ENCODE measurements at places on chromosomes 2 and 18.

DNA sequence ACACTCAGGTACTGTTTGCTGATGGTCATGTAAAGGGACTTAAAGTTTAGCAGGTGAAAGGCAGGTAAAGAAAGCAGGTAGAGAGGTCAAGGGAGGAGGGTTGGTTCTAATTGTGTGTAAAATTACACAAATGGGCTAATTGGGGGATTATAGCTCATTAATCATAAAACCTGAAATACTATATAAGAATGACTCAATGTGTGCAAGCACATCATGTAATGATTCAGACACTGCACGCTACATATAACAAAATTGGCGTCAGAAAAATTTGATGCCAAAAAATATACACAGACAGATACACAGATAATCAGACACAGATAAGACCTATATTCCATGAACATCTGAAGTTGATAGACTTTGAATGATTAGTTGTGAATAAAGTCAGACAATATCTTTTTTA is 120.7 kb upstream of the LMAN1 start:
- DNase-seq, result no peak

- DNase-seq, result no peak
Observed at GRCh38 chr18:24063121-24063731, 48.7 kb downstream of the TTC39C start.

DNA sequence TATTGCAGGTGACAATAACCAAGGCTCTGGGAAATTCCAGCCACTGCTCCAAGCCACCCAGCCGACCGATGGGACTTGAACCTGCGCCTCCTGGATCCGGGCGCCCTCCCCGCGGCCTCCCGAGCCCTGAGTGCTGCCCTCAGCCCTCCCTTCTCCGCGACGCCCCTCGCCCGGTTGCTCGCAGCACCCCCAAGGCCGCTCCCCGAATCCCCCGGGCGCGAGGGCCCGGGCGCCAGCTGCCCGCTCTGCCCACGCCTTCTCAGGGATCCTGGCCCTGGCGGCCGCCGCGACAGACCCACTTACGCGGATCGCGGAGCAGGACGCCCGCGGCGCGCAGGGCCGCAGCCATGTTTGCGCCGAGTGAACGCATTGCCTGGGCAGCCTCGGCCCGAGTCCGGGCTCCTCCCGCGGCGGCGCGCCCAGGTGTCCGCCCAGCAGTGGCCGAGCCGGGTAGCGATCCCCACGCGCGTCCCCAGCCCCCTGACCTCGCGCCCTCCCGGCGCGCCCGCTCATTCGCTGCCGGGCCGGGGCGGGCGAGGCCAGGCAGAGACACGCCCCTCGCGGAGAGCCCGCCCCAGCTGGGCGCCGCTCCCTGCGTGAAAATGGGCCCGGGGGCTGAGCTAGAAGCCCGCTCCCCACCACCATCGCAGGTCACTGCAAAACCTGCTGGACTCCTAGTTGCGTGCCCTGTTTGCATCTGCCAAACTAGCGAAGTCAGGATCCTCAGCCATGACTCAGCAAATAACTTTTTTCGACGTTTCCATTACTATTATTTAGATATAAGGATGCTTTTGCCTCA is at the start of gene FECH:
TSS of gene FECH (minus strand) at position 452 of the 799 bp plus-strand sequence. CDS start at position 370, 82 bp downstream.
- DNase-seq, result peak; percentile 93

DNA sequence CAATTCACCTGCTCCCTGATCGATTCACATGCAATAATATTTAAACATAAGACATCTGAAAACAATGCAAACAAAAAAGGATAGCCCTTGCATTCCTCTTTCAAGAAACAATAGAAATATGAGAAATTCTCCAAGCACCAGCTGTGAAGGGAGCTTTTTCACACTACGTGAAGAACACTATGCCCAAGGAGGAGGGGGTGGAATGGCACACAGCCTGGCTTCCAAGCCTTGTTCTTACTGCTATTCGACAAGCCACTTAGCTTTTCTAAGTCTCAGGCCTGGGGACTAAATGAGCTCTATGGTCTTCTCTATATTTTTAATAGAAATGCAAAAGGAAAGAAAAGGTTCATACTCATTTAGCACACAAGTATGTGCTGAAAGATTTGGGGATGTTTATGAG is 92.2 kb upstream of the CHRNA1 start:
- no peak for DNase-seq

DNA sequence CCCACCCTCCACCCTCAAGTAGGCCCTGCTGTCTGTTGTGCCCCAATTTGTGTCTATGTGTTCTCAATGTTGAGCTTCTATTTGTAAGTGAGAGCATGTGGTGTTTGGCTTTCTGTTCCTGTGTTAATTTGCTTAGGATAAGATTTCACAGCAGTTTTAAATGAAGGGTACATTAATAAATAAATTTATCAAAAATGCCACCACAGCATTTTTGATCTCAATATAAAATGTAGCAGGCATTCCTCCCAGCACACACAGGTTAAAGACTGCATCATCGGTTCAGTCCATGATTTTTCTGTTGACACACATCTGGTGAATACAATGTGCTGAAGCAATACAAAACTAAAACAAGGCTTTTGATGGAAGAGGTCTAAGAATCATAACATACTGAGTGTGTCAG is 412.0 kb upstream of the LYPD1 start:
- no peak for DNase-seq

DNA sequence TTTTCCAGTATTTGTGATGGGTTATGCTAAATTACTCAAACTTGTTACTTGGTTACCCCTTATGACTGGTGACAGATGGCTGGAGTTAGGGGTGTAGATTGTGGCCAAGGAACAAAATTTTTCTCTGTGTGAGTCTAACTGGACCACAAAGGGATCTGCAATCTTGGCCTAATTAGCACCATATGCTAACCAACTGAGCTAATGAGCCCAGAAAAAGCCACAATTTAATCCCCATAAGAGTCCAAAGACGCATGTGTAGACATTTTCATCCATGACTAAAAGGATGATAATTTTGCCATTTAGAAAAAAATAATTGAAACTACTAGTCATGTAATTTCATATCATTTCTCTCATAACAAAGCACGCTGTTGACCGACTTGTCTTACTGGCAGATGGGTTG is 151.2 kb downstream of the ABCA12 start:
- DNase-seq, result no peak

GRCh38 chr2:16462958-16463357 is 202.7 kb downstream of the CYRIA start:
- DNase-seq, result no peak

DNA sequence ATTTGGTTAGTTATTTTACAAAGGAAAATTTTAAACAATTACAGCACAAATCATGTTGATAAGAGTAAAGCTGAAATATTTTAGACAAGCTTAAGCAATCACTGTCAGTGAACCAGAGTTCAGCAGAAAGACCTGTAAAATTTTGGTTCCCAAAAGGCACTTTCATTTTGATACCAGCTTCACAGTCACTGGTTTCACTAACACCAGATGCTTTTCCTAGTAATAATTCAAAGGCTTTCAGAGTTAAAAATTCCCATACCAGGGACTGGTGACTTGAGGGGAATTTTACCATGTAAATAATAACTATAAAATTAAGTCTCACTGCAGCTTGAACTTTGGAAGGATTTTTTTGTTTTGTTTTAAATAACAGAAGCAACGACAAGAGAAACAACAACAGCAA is 102.3 kb upstream of the CD302 start:
- no peak for DNase-seq

DNA sequence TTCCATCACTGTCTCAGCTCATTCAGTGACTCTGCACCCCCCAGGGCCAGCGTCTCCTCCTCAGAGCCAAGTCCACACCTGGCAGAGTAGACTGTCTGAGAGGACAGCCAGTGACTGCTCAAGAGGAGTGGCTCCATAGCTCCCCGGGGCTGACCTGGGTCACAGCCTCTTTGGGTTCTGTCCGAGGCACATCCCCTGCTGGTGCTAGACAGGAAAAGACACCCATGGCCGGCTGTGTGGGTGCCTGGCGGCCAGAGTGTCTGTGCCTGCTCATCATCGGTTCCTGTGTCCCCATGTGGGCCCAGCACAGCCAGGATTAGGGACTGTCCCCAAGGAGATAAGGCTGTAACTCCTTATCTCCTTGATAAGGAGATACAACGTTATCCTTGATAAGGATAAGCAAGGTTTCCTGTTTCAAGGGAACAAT is 3.5 kb upstream of the CROCC2 start:
- no peak for DNase-seq

DNA sequence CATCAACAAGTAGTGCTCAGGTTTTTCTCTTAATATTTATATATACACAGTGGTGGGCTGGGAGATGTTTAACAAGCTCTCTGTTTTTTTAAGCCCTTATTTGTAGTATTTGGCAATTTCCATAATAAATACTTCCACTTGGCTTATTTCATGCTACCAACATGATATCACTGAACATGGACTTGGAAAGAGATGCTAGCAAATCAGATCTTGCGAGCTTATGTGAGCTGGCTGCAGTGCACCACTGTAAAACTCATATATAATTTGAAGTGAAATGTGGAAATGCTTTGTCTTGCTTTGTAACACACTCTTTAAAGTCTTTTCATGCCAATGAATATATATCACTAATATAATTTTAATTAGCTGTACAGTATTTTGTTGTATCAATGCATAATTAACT is 155.7 kb downstream of the ALK start:
- DNase-seq, result no peak

- DNase-seq, result no peak
Observed at GRCh38 chr18:23661735-23662308, 889 bp downstream of the ANKRD29 start.

GRCh38 chr18:148841-149240 is 9.5 kb upstream of the USP14 start:
- no peak for DNase-seq

- no peak for DNase-seq
Observed at GRCh38 chr2:171800639-171801038, 93.4 kb downstream of the SLC25A12 start.

DNA sequence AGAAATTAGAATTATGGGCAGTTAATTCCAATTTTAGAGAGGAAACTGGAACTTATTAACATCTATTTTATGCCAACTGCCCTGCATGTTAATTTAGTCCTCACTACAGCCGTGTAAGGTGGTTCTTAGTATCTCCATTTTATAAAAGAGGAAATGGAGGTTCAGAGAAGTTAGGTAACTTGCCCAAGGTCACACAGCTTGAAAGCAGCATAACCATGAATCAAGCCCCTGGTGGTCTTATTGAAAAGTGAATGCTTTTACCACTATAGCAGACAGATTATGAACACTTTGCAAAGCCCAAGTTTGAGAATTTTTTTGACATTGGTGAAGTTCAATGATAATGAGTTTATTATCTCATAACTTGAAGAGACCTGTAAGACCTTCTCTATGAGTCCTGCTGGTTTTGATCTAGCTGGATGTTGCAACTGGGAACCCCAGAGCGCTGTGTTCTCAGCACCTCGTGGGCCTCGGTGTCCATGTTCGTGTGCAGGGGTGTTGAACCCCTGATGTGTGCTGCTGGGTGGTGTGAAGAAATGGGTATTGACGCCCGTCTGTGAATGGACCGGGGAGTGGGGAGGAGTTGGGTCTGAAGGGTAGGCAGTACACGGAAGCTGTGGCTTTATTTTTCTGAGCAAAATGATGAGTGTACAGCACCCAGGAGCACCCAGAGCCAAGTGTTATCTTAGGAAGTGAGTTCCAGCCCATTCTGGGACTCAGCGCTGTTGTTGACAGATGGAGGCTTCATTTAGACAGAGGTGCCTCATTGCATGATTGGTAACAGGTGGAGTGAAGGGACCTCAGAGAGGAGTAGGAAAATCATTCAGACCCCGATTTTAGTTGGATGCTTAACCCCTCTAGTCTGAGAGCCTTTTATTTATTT is 9.7 kb downstream of the GREB1 start:
- DNase-seq, result no peak

- DNase-seq, result no peak
Observed at GRCh38 chr18:10514601-10515000, 11.2 kb upstream of the NAPG start.

GRCh38 chr2:105734762-105735538 is 9.8 kb upstream of the NCK2 start:
- DNase-seq, result no peak

- no peak for DNase-seq
Observed at GRCh38 chr2:196099916-196100315, 31.3 kb upstream of the DNAH7 start.

Data from D341Med (cell line).